ENCODE measurements at places on chromosomes 13 and 19.

DNA sequence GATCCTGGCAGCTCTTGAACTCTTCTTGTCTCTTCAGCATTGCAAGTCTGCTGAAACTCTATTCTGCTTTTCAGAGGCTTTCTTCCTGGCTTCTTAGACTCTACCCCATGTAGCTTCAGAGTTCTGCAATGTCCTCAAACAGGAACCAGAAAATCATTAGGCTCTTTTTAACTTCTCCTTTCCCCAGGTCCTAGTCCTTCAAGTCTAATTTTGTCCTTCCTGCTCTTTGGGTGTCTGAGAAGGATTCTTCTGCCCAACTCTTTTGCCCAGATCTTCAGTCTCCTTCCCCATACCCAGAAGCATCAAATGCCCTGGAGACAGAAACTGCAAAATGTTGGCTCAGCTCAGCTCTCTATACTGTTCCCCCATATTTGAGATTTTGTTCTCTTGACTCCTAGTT is 50.0 kb upstream of the CALM3 start:
- no peak for DNase-seq

GRCh38 chr19:51259348-51260245 is 8.7 kb downstream of the SIGLECL1 start:
- no peak for DNase-seq

- DNase-seq, result no peak
Measured at GRCh38 chr19:11580116-11580515, 2.7 kb upstream of the ACP5 start.

GRCh38 chr19:1133471-1133929 is 29.7 kb downstream of the GPX4 start:
- no peak for DNase-seq

DNA sequence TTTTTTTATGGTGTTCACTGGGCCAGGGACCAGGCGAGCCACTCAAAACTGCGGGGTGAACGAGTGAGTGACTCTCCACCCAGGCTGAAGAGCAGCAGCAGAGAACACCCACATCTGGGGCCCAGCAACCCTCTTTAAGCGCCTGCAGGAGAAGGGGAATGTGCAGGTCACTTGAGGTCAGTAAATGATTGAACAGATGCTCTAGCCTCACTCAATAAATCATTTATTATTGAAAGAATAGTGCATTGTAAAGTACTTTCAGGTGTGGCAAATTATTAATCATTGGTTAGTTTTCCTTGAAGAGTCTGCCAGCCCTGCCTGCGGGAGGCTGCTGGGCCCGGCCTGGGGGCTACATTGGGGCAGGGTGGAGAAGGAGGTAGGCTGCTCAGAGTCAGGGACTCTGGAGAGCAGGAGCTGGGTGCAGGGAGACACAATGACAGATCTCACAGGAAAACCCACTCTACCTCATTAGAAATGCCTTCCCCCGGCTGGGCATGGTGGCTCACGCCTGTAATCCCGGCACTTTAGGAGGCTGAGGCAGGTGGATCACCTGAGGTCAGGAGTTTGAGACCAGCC is 42.5 kb downstream of the ABCC4 start:
- DNase-seq, result no peak

DNA sequence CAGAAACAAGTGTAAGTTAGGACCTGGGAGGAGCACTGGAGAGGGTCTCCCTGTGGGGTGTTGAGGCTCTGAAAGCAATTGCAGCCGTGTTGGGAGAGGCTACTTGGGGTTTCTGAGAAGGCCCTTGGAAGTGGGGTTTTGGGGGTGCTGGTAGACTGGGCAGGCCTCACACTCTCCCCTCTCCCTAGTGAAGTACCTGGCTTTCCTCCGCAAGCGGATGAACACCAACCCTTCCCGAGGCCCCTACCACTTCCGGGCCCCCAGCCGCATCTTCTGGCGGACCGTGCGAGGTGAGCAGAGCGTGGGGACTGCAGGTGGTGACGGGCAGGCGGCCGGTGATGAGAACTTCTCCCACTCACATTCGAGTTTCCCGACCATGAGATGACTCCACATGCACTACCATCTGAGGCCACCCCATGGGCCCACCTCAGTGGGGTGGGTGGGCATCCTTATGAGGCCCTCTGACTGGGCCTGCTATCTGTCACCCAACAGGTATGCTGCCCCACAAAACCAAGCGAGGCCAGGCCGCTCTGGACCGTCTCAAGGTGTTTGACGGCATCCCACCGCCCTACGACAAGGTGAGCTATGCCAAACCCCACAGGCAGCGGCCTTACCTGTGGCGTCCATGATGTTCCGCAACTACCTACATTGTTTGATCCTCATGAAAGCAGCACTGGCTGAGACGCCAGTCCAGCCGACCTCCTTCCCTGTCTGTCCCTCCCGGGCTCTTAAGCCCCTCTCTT is 3.0 kb downstream of the RPL13A start:
- DNase-seq, result no peak

DNA sequence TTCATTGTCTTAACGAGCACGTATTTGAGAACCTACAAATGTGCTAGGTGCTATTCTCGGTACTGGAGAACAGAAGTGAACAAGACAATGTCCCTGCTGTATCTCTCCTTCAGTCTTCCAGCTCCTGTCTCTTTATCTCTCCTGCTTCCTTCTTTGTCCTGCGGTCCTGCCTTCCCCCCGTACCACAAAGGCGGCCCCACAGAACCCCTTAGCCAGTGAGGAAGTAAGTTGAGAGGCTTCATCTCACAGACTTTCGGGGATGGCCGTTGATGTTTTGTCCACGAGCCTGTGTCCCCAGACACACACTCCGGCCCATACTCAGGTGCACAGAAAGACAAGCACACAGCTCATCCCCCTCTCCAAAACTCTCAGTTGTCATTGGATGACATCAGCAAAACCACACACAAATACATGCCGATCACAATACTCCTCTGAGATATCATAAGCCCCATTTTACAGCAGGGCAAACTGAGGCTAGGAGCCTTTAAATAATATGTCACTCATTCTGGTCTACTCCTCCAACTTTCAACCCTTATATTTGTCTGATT is 507 bp upstream of the SWSAP1 start:
- DNase-seq, result no peak

- DNase-seq, result no peak
Measured at GRCh38 chr13:33776239-33776881, 41.6 kb upstream of the RFC3 start.

DNA sequence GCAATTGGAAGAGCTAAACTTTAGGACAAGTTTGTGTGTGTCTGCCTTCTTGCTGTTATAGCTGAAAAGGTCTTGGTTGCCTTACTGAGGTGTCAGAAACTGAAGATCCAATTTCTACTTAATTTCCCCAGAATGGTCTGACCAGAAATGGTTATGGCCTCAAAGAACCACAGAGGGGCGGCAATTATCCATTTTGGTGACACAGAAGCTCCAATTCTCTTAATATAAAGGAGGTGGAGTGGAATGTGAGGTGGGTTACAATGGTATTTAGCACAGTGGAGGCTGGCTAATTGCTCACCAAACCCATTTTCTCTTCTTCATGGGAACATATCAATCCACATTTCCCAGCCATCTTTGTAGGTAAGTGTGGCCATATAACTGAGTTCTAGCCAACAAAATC is 1157.2 kb downstream of the OLFM4 start:
- no peak for DNase-seq

GRCh38 chr19:28400953-28401671 is 811.8 kb downstream of the UQCRFS1 start:
- no peak for DNase-seq

GRCh38 chr19:3554254-3555083 is 2.9 kb downstream of the MFSD12 start:
- no peak for DNase-seq

GRCh38 chr13:19634256-19634740 is 839 bp downstream of the MPHOSPH8 start:
- no peak for DNase-seq

- DNase-seq, result no peak
Measured at GRCh38 chr13:99320693-99321481, 13.7 kb upstream of the GPR183 start.

GRCh38 chr19:51514866-51515481 is 13.4 kb upstream of the SIGLEC12 start:
- peak; percentile 0 for DNase-seq

DNA sequence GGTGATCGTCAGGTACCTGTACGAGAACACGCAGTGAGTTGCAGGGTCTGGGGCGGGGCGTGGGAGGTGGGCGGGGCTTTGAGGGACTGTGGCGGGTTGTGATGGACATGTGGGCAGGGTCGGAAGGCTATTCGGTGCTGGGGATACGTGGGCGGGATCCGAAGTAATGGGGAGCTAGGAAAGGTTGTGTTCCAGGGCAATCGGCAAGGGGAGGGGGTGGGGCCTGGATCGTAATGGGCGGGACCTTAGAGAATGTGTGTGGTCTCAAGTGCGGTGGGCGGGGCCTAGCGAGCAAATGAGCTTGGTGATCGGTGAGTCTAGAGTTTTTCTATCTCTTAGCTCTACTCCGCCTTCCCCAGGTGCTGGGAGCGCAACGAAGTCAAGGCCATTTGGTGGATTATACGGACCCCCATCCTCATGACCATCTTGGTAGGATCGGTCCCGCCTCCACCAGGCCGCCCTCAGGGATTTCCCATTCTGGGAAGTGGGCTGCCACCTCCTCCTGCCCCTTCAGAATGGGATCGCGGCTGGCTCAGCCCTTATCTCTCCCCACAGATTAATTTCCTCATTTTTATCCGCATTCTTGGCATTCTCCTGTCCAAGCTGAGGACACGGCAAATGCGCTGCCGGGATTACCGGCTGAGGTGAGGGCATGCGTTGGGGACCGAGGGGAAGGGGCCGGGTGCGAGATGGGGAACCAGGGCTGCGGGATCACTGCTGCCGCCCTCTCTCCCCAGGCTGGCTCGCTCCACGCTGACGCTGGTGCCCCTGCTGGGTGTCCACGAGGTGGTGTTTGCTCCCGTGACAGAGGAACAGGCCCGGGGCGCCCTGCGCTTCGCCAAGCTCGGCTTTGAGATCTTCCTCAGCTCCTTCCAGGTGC is 9.6 kb downstream of the GIPR start:
- peak; percentile 68 for DNase-seq

DNA sequence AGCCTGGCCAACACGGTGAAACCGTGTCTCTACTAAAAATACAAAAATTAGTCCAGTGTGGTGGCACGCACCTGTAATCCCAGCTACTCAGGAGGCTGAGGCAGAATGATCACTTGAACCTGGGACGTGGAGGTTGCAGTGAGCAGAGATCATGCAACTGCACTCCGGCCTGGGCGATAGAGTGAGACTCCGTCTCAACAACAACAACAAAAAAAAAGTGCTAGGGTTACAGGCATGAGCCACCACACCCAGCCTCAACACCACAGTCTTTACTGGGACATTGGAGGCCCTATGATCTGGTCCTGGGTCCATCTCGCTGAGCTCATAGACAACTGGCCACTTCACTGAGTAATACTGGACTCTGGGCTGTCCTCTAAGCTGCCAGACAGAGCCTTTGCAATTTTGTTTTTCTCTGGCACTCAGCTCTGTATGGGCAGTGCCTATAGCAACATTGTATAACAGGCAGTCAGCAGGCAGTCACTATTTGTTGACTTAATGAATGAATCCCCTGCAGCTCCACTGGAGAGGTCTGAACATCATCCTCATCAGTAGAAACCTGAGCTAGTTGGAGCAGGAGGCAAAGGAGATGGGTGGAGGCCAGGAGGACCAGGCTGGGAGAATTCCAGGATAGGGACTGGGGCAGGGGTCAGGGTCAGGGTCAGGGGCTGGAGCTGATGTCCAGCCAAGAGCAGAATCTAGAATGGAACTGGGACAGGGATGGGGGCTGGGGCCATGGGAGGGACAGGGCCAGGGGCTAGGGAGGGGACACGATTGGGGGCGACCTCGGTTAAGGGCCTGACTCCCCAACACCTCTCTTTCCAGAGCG is 8.1 kb downstream of the BLOC1S3 start:
- no peak for DNase-seq

DNA sequence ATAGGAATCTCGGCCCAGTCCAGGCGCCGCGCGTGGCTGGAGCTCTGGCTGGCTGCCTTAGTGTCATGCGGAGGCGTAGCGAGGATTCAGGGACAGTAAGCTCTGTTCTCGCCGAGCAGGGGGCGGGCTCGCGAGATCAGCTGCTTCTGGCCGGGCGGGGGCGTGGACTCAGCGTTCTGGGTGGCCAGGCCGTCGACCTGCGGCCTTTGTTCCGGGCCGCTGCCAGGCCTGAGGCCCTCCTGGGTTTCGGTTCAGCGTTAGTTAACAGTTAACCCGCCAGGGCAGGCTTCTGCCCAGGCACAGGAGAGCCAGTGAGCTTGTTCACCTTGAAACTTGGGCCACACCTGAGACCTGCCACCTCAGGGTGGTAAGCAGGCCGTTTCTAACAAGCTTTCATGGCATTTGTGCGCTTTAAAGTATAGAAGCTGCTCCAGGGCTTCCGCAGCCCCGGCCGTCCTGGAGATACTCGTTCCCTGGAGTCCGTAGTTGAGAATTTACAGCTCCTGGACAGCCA is 332.2 kb upstream of the SGCG start:
- no peak for DNase-seq

DNA sequence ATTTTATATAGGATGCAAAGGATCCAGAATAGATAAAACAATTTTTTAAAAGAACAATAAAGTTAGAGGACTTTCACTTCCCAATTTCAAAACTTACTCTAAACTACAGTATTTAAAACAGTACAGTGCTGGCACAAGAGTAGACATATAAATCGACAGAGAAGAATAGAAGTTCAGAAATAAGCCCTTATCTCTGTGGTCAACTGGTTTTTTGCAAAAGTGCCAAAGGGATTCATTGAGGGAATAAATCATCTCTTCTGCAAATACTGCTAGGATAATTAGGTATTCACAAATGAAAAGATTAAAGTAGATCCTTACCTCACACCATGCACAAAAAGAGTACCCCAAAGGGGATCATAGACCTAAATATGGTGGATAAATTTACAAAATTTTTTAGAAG is 431.0 kb upstream of the HTR2A start:
- DNase-seq, result no peak

DNA sequence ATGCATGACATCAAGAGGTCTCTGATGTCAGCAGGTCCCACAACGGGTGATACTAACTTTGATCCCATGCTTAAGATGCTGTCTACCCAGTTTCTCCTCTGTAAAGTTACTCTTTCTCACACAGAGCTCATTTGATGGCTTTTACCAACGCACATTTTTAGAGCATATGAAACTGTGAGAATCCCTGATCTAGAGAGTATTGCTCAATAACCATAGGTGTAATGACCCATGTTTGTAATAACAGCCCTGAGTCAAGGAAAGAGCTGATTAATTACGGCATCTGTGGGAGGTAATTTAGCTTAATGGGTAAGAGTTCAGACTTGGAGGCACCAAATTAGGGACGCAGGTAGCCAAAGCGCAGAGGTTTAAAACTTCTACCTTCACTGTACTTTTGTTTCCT is 18.0 kb upstream of the IZUMO2 start:
- no peak for DNase-seq
